ENCODE measurements at places on chromosomes 5 and 9.

DNA sequence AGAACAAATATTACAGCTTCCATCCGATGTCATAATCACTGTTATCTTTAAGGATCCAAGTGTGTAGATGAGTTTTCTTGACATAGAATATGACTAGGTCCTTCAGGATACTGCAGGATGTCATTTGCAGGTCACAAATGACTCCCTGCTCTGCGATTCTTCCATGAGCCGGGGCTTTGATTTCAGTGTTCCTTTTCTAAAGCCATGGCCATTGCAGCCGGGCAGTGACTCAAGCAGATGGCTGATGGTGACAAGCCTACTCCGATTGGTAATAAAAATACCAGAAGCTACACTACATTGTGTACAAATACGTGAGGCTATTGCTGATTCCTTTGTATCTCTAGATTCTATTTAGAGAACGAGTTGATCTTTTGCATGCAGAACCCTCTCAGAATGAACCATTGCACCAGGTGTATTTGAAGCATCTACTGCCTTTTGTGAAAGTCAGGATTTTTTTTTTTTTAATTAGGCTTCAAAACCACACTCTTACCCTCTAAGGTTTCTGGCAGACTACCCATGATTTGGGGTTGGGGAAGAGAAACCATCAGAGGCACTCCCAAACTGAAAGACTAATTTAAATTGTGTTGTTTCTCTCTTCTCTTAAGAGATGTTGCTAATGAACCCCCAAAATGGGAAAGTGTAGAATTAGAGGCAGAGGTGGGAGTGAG, 271.0 kb upstream of the ADRA1B start:
- DNase-seq, result no peak

DNA sequence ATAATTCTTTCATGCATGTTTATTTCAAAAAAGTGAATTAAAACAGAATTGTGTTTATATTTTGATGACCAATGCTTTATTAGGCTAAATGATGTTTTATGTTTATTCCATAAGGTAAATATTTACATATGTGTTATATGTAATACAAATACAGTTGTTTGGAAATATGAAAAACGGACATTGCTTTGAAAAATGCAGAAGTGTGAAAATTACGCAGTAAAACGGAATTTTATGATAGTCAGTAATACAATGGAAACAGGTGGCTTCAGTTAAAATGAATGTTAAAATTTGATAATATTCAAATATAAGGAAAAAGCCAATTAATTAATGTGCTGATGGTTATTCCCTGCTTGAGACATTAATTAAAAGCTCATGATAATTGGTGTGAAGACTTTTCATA, 1633.8 kb downstream of the MAT2B start:
- no peak for DNase-seq

- no peak for DNase-seq
These were observed 166.1 kb downstream of the MARCHF11 start for GRCh38 chr5:16013334-16014065.

DNA sequence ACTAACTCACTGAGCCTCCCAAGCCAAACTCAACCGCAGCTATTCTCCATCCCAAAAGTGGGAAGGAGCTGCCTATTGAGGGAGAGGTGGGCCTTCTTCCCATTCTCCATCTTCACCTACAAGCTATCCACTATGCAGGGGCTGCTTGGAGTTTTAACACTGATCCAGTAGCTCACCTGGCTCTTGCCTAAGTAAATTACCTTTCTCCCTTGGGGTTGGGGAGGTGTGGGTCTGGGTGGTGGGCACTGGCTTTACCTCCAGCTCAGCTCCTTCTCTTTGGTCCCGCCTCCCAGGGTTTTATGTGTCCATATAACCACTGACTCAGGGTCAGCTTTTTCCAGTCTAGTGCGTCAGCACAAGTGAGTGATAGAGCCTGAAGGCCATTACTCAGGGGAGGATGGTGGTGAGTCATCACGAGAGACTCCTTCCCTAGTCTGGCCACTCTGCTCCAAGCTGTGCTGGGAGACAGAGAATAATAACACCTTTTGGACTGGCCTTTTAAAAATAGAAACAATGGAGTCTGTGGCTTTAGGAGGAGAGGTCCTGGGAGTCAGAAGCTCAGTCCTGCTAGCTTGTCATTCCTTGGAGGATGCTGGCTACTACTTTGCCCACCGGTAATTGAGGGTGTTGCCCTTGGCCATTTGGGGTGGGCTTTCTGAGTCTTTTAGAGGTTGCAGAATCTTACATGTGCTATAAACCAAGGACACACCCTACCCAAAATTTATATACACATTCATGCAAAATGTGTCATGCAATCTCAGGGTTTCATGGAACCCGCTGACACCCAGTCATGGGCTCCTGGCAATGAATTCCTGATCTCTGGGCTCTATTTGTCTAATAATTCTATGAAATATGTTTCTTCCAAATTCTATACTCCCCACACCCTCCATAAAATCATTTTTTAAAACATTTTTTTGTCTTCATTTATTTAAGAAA, 35.6 kb upstream of the ATP6V1G1 start:
- no peak for DNase-seq

- DNase-seq, result no peak
These were observed 27.0 kb downstream of the FAM169A start for GRCh38 chr5:74839229-74839628.

DNA sequence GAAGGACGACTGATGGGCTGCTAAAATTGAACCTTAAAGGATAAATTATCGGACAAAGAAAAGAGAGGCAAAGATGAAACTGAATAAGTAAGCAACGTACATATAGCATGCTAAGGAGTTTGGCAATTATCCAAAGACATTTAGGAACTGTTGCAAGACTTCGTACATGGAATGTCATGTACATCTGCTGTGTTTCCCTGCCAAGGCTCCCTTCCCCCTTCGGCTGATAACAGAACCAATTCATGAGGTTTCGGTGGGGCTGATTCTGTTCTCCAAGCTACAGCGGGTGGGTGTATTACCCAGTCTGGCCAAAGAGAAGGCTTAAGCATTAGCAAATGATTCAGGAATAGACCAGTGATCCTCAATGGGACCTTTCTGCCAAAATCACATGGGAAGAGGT, 190.9 kb upstream of the FREM1 start:
- no peak for DNase-seq

DNA sequence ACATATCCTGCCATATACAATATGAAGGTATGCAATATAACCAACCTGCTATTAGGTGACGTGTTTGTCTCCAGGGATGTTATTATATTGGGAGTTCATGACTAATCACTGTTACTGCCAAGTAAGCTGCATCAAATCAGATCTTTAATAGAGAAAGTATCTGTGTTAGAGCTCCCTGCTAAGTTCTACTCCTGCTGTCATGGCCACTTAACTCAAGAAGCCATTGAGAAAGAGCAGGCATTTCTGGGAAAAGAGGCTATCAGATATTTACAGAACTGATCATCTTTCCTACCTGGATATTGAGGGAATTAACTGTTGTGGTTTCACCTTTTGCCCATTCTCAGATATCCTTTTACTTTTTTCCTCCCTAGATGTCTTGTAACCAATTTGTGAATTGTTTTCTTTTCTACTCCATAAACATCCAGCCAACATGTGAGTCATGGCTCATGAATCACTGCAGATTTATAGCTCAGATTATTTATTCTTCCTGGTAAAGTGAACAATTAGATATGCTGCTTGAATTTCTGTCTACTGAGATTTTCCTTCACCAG, 634.8 kb upstream of the FAM174A start:
- DNase-seq, result no peak

- DNase-seq, result no peak
These were observed 6.8 kb upstream of the NTNG2 start for GRCh38 chr9:132154863-132155567.

GRCh38 chr9:95784318-95784717, 91.2 kb upstream of the ERCC6L2 start:
- DNase-seq, result no peak

DNA sequence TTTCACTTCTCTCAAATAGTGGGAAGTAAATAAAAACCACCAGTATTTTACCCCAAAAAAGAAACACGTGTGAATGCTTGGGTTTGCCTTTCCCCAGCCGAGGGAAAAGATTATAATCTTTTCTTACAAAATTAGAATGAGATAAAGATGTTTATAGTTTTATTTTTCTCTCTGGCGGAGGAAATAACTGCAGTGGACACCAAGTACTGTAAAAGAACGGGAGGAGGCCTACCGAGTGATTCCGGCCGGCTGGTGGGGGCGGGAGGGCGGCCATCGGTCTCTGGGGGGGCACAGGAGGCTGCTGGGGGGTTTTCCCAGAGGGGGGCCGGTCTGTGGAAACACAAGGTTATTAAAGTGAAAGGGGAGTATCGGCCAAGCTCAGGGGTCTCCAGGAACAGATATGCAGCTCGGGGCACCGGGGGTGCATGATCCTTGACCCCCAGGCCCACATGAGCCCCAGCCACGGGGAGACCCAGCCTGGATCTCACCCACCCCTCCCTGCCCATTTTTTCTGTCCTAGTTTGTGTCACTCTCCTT, 29.4 kb downstream of the LCP2 start:
- no peak for DNase-seq

GRCh38 chr9:121783111-121783510, 131.7 kb downstream of the DAB2IP start:
- no peak for DNase-seq

DNA sequence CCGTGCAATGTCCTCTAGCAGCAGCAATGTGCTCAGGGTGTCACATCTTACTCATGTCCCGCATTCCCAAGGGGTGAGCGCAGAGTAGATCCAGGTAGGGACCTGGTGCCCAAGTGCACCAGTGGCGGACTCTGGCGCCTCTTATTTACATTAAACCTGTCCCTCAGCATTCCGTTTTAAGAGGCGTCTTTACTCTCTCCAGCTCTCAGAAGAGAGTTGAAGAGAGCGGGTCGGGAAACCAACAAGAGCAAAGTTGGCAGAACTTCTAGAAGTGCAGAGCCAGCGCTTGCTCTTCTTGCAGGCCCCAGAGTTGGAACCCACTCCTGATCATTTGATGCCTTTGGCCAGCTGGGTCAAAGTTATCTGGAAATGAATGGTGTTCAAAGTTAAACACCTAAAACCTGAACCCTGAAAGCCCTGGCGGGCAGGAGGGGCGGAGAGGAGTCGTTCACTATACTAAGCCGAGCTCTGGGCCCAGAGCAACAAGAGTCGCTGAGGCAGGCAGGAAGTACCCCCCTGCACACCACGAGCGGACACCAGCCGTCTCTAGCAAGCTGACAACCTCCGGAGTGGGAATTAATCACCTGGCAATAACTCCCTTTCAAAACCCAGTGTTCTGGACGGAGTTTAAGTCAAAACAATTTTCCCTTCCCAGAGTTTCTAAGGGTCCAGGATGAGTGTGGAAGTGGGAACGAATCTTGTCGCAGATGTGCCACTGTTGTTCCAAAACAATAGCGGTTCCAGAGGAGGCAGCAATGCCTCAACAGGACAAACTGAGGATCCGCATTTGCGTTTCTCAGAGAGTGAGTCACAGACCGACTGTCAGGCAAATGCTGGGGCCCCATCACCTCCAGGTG, 122.8 kb downstream of the TMEM161B start:
- no peak for DNase-seq

GRCh38 chr5:160675988-160676387, 176.0 kb downstream of the ATP10B start:
- DNase-seq, result no peak

DNA sequence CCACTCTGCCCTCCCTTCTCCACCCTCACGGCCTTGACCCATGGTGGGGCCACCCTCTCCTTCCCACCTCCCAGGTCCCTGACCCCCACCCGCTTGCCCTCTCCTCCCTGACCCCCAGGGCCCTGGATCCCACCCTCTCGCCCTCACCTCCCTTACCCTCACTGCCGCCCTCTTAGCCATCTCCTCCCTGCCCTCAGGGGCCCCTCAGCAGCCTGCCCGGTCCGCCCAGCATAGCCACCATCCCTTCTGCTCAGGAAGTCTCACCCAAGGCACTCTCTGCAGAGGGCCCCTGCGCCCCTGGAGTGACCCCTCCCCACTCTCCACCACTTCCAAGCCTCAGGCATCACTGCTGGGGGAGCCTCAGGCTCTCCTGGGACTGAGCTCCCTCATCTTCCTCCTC, 66.3 kb downstream of the MRPL36 start:
- DNase-seq, result no peak

- no peak for DNase-seq
These were observed 21.7 kb upstream of the SYNPO start for GRCh38 chr5:150618588-150619281.

- no peak for DNase-seq
These were observed 457.9 kb upstream of the BRINP1 start for GRCh38 chr9:119827126-119827525.

DNA sequence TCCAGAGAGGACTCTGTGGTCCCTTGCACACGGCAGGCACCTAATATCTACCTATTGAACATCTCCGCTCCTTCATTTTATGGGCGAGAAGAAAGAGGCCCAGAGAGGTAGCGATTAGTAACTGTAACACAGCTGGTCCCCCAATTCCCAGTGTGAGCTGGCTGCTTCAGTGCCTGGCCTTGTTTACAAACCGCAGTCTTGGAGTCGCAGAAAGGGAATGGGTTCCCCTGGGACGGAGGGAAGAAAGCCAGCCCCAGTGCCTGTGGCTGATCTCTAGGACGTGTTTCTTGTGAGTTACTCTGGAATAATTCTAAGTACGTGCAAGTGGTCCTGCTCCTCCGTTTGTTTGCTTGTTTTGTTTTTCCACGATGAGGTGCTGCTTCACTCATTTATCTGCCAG, 52.0 kb downstream of the CFAP77 start:
- no peak for DNase-seq

GRCh38 chr5:145483212-145483611, 351.9 kb downstream of the PRELID2 start:
- no peak for DNase-seq

- no peak for DNase-seq
These were observed 79.9 kb downstream of the SMIM23 start for GRCh38 chr5:171865471-171865870.

DNA sequence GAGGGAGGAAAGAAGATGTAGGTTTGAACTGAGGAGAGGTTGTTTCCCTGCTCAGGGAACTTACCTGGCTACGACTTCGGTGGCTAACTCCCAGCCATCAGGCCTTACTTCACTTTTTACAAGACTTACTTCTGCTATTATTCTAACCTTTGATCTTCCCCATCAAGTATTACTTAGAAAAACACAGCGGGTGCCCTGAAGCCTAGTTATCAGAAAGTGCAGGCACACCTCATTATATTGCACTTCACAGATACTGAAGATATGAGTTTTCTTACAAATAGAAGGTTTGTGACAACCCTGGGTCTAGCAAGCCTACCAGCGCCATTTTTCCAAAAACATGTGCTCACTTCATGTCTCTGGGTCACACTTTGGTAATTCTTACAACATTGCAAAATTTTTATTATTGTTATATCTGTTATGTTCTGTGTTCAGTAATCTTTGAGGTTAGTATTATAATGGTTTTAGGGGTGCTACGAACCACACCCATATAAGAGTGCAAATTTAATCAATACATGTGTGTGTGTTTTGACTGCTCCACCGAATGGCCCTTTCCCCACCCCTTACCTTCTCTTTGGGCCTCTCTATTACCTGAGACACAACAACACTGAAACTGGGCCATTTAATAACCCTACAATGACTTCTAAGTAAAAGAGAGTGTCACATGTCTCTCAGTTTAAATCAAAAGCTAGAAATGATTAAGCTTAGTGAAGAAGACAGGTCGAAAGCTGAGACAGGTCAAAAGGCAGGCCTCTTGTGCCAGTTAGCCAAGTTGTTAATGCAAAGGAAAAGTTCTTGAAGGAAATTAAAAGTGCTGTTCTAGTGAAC, 2102.7 kb upstream of the WWC1 start:
- DNase-seq, result no peak
